ENCODE measurements at places on chromosomes 1 and 21.

DNA sequence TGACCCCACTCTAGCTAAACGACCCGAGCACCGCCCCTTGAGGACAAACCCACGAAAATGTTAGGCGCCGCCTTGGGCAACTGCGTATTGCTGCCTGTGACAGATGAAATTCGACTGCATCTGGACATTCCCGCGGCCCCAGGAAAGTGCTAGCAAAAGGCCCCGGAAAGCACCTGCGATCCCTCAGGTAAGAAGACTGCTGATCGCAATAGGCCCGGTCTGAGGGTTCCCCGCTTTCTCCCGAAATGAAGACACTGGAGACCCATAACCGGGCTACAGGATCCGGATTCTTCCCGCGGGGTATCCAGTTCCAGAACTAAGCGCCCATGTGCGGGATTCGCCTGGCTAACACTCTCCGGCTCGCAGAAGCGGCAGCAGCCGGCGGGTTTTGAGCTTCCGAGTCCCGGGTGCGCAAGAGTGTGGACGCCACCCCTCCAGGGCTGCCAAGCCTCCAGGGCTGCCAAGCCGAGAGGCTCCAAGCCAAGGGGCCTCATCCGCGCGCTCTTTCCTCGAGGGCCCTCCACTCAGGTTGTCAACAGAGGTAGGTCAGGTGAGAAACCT, 157.9 kb upstream of the NBPF11 start:
- DNase-seq, result no peak

DNA sequence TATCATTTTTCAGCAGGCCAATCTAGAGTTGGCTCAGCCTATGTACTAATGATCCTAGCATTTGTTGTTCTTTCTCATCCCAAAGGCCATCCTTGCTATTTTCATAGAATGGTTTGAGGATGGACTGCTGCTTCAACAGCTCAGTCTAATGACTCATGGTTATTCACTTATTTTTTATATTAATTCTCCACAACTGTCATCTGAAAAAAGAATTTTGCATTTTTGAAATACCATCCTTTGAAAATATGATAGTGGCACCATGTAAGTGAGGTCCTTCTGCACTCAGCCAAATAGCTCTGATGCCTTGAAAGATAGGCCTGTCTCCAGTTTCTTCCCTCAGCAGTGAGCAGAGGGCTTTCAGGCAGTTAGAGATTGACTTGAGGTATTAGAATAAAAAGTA, 377.5 kb downstream of the LMO4 start:
- no peak for DNase-seq

GRCh38 chr1:189970331-189971230, 507.1 kb downstream of the BRINP3 start:
- no peak for DNase-seq

- no peak for DNase-seq
These were observed 82.1 kb downstream of the GFI1 start for GRCh38 chr1:92404661-92405060.

GRCh38 chr1:169943963-169944526, 50.3 kb upstream of the SCYL3 start:
- no peak for DNase-seq

- DNase-seq, result no peak
These were observed 7.2 kb downstream of the KISS1 start for GRCh38 chr1:204188959-204189639.

DNA sequence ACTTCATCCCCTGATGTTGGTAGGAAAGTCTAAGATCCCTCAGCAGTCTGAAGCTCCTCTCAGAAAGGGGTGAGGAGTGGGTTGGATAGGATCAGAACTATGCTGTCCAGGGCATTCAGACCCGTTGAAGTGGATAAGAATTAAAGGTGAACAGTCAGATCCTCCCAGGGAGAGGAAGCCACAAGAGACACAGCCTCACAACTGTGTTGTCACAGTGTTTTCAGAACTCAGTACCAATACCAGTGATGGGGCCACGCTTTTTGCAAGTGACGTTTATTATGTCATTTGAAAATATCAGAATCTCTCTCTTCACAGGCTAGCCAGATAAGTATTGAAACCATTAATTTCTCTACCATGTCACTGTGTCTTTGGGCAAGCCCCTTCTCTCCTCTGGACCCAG, 15.4 kb upstream of the EPS15 start:
- DNase-seq, result no peak

DNA sequence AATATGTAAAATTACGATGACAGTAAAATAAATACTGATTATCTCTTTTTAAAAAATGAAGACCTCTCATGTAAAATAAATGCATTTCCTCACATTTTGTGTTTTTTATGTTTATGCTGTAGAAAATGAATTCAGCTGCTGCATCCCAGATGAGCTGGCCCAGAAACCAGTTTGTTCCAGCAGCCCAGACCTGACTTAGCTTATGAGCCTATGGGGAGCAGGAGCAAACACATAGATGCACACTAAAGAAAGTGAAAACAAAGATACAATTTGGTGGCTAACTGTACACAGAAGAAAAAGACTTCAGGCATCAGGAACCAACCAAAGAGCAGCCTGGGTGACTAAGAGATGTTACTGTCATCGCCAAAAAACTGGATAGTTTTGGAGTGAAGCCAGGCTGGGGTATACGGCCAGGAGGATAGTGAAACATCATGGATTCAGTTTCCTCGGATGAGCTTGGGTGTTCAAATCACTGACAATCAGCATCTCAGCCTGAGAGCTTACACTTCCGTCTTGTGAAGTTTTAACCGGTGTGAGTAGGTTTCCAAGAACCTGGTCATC, 113.9 kb upstream of the BACE2 start:
- no peak for DNase-seq

- DNase-seq, result no peak
These were observed 452.1 kb upstream of the NEGR1 start for GRCh38 chr1:72734415-72734814.

GRCh38 chr21:16579538-16579937, 849.8 kb downstream of the USP25 start:
- DNase-seq, result no peak

- no peak for DNase-seq
These were observed 17.1 kb downstream of the ZNF281 start for GRCh38 chr1:200392625-200393185.

DNA sequence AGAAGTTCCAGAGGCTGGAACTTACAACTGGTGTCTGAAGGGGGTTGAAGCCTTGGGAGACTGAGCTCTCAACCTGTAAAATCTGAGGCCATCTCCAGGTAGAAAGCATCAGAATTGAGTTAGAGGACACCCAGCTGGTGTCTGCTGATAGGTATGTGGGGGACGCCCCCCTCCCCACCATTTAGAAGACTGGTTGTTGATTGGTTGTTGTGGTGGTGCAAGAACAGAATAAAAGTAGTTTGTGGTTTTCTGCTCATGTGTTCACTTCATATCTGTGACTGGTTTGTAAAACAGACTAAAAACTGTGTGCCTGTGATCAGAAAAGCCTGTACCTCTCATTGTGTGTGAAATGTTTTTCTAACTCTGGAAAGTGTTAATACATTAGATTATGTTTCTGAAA, 33.2 kb upstream of the PDE4B start:
- DNase-seq, result no peak

DNA sequence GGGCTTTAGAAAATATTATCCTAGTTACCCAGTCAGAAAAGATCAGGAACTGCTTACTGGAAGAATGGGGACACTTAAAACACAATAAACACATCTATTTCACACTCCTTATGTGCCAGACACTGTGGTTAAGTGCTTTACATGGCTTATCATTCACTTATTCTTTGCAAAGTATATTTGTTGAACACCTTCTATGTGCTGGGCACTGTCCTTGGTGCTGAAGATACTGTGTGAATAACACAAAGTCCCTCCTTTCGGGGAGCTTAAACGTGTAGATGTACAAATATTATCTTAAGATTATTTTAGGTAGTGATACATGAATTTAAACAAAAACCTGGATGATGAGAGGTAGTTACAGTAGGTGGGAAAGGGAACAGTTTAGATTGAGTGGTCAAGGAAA, 169.3 kb downstream of the ST6GALNAC5 start:
- DNase-seq, result peak; percentile 16

DNA sequence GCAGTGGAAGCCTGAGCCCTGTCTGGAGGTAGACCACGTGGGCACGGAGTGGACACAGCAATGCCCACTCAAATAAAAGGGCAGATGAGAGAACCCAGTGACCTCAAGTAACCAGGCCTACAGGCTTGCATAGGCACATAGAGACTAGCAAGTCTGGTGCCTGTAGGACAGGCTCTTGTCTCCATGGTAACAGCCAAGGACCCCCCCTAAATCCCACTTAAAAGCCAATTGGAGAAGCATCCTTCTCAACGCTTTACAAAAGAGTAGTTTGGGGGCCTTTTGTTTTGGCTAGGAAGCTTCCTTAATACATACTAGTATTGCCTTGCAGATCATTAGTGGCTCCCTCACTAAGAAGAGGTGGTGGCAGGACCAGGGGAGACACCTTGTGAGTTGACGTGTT, 63.9 kb downstream of the VWA5B1 start:
- no peak for DNase-seq

GRCh38 chr1:200279810-200280411, 129.9 kb downstream of the ZNF281 start:
- DNase-seq, result peak; percentile 43

GRCh38 chr1:91765293-91765692, 120.7 kb downstream of the TGFBR3 start:
- DNase-seq, result no peak

- no peak for DNase-seq
These were observed 22.1 kb downstream of the ATP1B1 start for GRCh38 chr1:169128562-169128961.

- no peak for DNase-seq
These were observed 67.8 kb upstream of the BCL10 start for GRCh38 chr1:85344256-85344694.

DNA sequence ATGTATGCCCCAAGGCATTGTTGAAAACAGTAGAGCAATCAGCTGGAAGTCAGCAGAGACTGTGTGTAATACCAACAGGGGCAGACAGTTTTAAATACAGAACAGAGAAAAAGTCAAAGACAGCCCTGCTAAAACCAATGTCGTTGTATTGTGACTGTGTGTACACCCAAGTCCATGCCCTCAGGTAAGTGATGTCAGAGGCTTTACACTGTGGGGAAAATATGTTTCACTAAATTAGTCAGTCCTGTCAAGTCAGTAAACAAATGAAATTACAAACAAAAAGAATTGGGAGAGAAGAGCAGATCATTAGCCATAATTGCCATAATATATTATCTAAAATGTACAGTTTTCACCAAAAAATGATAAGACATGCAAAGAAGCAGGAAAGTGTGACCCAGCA, 2.4 kb upstream of the CYP2J2 start:
- DNase-seq, result no peak

DNA sequence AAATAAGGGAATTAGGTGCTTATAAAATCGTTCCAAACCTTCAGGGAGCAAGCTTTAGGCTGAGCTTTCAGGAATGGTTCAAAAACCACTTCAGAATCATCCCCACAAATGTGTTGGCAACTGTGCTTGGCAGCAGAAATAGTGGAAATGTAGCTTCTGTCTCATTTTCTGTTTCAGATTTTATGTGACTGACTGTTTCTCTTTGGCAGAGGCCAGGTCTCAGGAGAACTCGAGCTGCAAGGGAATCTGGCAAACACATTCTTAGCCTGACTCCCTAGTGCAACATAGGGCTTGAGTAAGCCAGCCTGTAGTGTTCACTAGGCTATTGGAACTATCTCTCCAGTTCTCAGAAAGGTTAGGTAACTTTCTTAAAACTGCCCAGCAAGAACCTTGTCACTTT, 128.6 kb downstream of the PLA2G4A start:
- DNase-seq, result no peak

DNA sequence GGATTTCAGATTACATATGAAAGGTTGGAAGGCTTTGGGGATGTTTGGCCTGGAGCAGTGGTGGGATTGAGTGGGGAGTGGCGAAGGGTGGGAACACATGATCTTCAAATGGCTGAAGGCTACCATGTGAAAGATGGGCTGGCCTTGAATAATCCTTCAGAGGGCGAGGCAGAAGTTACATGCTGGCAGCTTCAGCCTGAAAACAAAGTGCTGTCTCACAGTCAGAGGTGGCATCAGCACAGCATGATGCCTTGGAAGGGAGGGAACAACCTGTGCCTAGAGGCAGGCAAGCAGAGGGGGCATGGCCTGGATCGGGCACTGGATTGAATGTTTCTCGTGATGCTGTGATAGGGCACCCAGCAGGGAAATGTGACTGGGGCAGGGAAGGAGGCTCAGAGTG, 130.8 kb downstream of the BEND5 start:
- no peak for DNase-seq

Data from stimulated activated CD4-positive, alpha-beta T cell treated with anti-CD3 and anti-CD28 coated beads, Interleukin-15, amount 100 ng/mL, for 24 hours (primary cell).